ENCODE measurements at places on chromosomes 2 and 18.

DNA sequence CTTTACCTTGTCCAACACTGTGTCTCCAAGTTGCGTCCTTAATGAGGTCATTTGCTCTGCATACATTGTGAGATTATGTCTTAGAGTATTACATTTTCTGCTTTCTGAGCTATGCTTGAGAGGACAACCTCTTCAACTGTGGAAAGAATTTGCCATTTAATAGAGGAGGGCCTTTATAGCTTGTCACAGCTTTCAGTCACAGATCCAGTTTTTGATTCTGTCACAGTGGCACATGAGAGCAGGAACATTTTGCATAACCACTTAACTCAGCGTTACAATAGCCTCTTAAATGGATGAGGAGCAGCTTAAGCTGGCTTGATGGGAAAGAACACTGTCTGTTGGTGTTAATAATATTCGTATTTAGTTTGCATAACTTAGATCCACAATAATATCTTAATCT is 63.0 kb downstream of the RHBDD1 start:
- H3K4me1 ChIP-seq = peaks cover 13% of the 10 kb centered on the region
- no peak for DNase-seq
- no peak overlapping the region for H3K4me3 ChIP-seq
- no peak overlapping the region for H3K27ac ChIP-seq
- H3K27me3 ChIP-seq = no peaks in the 10 kb centered on the region
- H3K36me3 ChIP-seq = peaks cover 11% of the 10 kb centered on the region

- H3K27me3 ChIP-seq = no peaks in the 10 kb centered on the region
- no peak overlapping the region for H3K4me3 ChIP-seq
- H3K27ac ChIP-seq = no peak overlapping the region
- H3K4me1 ChIP-seq = peaks cover 19% of the 10 kb centered on the region
- DNase-seq = no peak
Measured at GRCh38 chr2:10452312-10452711, 4.2 kb upstream of the ODC1 start.

DNA sequence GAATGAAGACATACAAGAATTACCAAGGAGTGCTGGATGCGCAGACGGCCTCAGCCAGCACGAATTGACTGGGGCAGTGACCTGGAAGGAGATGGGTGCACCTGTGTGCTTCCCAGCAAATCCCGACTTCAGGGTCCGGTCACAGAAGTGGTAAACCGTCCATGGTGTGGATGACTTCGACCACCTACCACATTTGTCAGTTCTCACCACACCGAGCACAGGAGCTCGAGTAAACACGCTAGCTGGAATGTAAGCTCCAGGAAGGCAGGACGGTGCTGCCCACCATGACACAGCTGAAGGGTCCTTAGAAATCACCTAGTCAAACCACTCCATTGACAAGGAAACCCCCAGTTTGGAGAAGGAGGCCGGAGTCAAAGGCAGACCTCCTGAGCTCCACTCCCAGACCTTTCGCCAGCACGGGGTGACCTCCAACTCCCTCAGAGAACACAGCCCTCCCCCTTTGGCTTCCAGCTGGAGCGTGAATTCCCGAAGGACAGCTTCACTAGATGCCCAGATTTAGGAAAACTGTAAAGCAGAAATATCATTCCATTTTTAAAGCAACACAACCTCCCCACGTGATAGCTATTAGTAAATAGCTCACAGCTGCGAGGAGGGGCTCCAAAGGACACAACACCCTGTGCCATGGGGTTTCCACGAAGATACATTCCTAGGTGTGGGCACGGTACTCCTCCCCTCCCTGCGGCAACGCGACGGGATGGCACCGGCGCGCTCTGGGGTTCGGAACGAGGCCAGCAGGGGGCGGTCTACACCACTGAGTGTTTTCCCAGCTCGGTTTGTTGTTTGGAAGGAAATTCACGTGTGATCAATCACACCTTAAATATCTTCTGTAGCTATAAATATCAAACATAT is 34.1 kb upstream of the GNAL start:
- peak; percentile 56 for DNase-seq
- H3K36me3 ChIP-seq = no peaks in the 10 kb centered on the region
- no peak overlapping the region for H3K27ac ChIP-seq

DNA sequence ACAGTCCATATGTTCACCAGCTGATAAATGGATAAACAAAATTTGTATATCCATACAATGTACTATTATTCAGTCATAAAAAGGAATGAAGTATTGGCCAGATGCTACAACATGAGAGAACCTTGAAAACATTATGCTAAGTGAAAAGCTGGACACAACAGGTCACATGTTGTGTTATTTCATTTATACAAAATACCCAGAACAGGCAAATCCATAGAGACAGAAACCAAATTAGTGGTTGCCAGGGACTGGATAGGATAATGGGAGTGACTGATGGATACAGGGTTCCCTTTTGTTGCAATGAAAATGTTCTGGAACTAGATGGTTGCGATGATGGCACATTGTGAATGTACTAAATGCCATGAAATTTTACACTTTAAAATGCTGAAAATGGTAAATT is 10.2 kb upstream of the PCARE start:
- H3K36me3 ChIP-seq = no peaks in the 10 kb centered on the region
- no peak overlapping the region for H3K27ac ChIP-seq
- H3K4me1 ChIP-seq = no peaks in the 10 kb centered on the region
- no peak for DNase-seq

DNA sequence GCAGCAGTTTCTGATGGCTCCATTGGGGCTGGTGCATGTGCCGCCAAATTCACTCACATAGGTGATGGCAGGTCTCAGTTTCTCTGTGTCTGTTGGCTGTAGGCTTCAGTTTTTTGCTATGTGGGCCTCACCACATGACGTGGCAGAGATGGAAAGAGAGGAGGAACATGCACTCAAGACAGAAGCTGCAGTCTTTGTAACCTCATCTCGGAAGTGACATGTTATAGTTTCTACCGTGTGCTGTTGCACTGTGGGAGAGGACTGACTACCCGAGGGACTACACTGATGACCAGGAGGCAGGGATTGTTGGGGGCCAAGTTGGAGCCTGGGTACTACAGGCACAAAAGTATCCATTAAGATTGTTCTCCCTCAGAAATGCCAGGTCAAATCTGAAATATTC is 9.2 kb upstream of the CNRIP1 start:
- no peak for DNase-seq
- H3K4me3 ChIP-seq = no peak overlapping the region
- H3K4me1 ChIP-seq = no peaks in the 10 kb centered on the region
- H3K27ac ChIP-seq = no peak overlapping the region

DNA sequence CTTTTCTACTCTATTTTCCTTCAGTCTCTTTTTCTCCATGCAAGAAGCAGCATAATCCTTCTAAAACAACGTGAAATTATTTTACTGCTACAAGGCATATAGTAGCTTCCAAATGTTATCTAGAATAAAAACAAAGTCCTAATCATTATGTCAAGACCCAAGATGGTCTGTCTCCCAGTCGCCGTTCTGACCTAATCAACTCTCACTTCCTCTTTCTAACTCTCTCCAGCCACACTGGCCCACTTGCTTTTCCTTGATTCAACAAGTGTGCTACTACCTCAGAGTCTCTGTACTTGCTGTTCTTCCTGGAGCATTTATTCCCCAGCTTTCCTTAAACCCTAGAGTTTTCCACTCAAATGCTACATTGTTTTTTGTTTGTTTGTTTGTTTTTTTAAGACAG is 1491.2 kb downstream of the LRP1B start:
- H3K4me3 ChIP-seq = no peak overlapping the region
- H3K27me3 ChIP-seq = no peaks in the 10 kb centered on the region

GRCh38 chr2:43178055-43178598 is 48.3 kb downstream of the ZFP36L2 start:
- peaks cover 58% of the 10 kb centered on the region for H3K4me1 ChIP-seq
- no peak for DNase-seq

DNA sequence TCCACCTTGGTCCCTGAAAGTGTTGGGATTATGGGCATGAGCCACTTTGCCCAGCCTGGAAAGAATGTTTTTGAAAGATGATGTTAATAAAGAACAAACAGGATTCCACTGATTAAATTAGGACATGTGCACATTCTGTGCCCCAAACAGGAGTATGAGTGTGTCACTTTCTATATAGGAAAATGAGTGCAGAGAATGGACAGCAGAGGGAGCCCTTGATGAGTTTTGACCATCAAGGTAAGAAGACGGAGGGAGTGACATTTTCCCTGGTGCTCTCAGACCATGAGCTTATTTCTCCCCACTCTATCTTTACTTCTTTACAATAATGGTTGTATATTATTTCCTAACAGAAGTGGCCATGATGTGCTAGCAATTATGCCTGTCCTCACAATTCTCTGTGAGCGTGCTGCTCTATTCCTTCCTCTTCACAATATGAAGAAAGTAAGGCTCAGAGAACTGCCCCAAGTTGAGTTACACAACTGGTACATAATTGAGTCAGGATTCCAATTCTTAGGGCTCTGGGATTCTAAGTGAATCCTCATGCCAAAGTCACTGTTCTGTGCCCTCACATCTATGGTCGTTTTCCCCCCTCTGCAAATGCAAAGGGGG is 20.6 kb downstream of the RPL37A start:
- peaks cover 5% of the 10 kb centered on the region for H3K4me1 ChIP-seq
- peaks cover 5% of the 10 kb centered on the region for H3K36me3 ChIP-seq
- H3K27me3 ChIP-seq = no peaks in the 10 kb centered on the region
- peak; percentile 83 for DNase-seq
- H3K4me3 ChIP-seq = no peak overlapping the region

DNA sequence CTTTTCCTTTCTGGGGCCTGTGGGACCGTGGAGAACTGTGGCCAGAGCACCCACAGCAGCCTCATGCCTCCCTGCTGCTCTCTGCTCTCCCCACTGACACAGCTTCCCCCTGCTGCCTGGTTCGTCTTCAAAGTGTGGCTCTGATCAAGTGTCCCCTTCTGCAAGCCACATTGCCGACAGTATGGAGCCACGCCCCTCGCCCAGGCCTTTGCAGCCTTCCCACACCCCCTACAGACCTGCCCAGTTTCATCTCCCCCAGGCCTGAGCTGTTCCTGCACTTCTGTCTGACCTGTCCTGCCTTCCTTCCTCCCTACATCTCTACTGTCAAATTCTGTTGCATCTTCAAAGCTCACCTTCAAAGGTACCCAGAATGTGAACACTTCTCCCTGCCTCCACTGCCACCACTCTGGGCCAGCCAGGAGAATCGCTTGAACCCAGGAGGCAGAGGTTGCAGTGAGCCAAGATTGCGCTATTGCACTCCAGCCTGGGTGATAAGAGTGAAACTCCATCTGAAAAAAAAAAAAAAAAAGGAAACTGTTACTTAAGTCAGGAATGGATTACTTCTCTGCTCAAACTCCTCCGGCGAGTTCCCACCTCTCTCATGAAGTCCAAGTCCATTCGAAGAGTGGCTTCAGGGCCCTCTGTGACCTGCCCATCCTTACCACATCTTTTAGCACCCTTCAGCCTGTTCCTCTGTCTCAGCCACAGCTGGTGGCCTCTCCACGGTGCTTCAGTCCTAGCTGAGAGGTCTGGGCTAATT is 29.0 kb upstream of the CATIP start:
- no peaks in the 10 kb centered on the region for H3K36me3 ChIP-seq
- DNase-seq = no peak
- H3K27me3 ChIP-seq = peaks cover 14% of the 10 kb centered on the region
- no peak overlapping the region for H3K4me3 ChIP-seq

DNA sequence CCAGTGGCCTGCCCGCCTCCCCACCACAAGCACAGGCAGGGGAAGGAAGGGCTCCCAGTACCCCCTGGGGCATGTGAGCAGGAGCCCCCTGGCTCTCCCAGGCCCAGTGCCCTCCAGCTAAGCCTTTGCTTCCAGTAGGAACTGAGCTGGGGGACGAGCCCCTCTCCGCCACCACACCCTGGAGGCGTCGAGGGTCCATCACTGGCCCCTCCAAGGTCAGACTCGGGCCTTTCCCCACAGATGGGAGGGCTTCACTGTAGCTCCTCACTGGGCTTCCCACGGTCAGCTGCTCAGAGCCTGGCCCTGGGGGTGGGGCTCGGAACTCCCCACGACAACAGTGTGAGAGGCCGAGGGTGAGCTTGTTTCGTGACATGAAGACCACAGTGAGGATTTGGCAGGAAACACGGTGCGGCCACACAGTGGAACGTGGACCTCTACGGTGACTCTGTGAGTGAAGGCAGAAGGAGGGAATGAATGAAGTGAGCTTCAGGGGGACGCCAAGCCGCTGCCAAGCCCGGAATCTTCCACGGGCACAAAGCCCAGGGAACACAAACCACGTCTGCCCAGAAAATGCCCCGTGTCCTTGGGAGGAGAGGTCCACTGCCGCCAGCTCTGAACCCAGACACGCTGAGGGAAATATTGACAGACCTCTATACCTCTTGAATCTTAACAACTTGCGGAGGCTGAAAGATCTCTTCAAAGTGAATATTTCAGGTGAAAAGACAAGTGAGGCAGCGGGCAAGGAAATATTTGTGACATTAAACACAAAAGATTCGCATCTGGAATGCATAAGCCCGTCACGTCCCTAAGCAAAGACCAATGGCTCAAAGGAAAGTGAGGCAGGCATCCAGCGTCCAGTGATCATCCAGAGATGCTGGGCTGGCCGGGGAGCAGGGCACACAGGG is 144.8 kb upstream of the GPC1 start:
- no peaks in the 10 kb centered on the region for H3K36me3 ChIP-seq
- H3K4me3 ChIP-seq = no peak overlapping the region
- no peaks in the 10 kb centered on the region for H3K4me1 ChIP-seq
- H3K27ac ChIP-seq = no peak overlapping the region

DNA sequence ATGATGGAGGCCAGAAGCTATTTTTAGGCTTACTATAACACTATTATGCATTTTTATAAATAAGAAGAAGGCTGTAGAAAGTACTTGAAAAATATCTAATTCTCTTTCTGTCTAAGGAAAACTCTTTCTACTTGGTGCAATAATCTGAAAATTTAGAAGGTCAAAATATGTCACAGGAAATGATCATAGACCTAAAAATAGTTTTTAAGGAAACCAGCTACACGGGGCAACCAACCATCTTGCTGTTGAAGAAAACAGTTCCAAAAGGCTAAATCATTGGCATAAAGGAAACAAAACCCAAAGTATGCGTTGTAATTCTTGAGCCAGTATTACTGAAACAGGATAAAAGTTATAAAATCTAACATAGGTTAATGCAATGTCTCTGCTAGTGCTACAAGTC is 40.2 kb downstream of the SOCS6 start:
- no peaks in the 10 kb centered on the region for H3K27me3 ChIP-seq
- no peaks in the 10 kb centered on the region for H3K4me1 ChIP-seq
- H3K4me3 ChIP-seq = no peak overlapping the region
- DNase-seq = no peak

- no peak for DNase-seq
- peaks cover 4% of the 10 kb centered on the region for H3K27me3 ChIP-seq
- peaks cover 7% of the 10 kb centered on the region for H3K4me1 ChIP-seq
- no peak overlapping the region for H3K27ac ChIP-seq
Measured at GRCh38 chr2:147550995-147551731, 293.7 kb upstream of the ACVR2A start.
